DMS53 (cell line): ENCODE measurements at places on chromosomes 1 and 21.

DNA sequence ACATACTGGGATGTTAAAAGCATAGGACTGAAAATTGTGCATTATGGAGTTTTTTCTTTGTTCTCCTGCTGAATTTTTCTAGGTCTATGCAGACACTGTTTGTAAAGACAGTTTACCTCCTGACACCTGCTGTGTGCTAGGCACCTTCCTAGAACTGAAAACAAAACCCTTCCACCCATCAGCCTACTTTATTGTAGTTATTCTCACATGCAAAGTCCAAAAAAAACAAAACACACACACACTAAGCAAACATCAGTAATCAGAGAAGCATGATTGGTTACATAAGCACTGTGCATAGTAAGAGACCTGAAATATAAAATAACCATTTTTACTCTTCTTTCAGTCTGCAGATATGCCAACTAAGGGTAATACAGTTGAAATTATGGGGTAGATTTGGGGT is 195.1 kb downstream of the CRB1 start:
- peak; percentile 71 for DNase-seq

DNA sequence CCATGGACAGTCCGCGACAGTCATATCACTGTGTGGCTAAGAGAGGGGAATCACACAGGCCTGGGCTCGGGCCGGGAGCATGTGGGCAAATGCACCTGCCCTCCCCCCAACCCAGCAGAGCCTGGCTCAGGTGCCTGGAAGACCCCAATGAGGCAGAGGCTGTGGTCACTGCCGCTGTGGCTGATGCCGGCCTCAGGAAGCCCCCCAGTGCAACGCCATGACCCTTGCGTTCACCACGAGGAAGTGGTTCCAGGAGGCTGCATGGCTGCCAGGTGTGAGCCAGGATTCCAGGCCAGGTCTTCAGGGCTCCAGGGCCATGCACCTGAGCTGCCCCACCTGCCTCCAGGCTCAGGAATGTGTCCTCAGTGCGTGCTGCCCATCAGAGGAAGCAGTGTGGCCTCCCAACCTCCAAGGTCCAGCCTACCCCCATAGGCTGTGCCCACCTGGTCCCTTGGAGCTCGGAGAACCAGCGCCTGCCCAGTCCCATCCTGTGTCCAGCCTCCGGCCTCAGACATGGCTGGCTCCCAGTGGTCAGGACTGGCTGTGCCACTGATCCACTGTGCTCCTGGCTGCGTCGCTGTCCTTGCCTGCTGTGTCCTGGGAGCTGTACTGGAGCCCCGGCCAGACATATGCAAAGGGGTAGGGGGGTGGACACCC is 8.0 kb downstream of the ARHGEF16 start:
- DNase-seq, result no peak

GRCh38 chr21:36914244-36915013 is 52.0 kb downstream of the HLCS start:
- no peak for DNase-seq

DNA sequence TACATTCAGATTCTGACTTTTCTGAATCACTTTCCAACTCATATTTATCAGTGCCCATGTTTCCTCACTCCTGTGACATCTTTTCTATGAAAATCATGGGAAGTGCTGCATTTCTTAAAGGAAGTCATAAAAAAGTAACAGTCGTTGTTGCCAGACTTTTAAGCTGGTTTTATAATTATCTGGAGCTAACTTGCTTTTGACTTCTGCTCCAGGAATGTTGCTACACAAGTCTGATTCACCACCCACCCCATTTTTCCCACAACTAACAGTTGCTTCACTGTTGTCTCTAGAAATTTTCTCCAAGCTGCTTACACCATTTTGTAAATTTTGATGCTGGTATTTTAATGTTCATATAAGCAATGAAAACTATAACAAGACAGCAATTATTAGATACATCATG is 12.2 kb downstream of the FCRLB start:
- no peak for DNase-seq

DNA sequence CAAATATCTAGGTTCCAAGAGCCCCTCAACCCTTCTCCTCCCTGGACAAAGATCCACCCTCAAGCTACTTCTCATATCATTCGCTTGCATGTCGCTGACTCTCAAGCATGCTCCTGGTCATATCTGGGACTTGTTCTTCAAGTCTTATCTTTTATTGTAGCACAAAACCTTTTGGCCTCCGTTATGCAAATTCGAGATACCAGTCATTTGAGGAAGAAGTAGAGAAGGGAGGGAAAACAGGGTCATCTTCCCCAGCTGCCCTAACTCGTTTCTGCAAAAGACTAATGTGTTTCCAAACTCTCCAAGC is 63.8 kb upstream of the ETS2 start:
- no peak for DNase-seq
